ENCODE measurements at places on chromosomes 11 and 22.

GRCh38 chr11:117855912-117856651, 20.4 kb downstream of the FXYD6 start:
- DNase-seq = no peak

- no peak for DNase-seq
Observed at GRCh38 chr11:111421251-111421650, 42.2 kb upstream of the POU2AF1 start.

GRCh38 chr11:61390161-61390560, 2.2 kb upstream of the TMEM216 start:
- no peak for DNase-seq

GRCh38 chr11:3635641-3636375, 6.0 kb downstream of the ART5 start:
- DNase-seq = no peak

DNA sequence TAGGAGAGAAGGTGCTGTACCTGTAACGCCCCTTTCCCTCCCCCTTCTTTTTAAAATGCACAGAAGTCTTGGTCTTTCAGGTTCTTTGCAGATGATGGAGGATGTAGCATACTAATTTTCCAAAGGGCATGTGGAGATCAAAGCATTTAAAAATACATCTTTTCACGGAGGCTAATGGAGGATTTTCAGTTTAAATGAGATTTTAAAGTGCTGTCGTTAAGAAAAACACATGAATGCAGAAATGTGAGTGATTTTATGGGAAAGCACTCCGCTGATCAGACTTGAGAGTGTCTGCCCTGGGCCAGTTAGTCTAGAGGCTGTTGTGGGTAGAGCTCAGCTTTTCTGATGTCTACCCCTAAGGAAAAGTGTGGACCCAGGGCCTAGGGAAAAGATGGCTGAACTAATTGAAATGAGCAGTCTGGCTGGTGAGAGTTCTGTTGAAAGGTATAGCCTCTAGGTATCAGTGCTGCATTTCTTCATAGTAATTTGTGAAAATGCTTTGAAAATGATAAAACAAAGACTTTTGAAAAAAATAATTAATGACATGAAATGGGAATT, 2.5 kb downstream of the AMOTL1 start:
- no peak for DNase-seq

DNA sequence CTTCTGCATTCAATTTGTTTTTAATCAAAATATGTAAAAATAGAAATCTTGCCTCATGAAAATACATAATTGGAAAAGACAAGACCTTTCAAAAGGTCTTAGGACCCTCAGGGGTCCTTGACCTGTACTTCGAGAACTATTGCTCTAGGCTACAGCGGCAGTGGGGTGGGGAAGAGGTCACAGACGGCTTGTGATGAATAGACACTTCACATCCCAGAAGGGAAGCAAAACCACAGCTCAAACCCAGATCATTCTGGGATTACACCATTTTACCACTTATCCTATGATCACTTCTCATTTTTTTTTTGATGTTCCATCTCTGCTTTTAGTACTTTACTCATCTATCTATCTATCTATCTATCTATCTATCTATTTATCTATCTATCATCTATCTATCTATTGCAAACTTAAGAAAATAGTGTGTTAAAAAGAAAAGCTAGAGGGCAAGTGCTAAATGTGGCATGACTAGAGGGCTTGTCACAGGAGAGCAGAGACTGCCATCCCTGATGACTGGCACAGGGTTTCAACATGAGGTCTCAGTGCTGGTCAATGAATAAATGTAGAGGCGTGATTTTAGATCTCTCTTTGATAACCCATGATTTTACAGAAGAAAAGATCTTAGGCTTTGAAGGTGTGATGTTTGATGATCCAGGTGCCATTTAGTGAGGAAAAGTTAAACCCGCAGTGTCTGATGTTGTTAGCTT, 37.1 kb downstream of the RNF141 start:
- no peak for DNase-seq

DNA sequence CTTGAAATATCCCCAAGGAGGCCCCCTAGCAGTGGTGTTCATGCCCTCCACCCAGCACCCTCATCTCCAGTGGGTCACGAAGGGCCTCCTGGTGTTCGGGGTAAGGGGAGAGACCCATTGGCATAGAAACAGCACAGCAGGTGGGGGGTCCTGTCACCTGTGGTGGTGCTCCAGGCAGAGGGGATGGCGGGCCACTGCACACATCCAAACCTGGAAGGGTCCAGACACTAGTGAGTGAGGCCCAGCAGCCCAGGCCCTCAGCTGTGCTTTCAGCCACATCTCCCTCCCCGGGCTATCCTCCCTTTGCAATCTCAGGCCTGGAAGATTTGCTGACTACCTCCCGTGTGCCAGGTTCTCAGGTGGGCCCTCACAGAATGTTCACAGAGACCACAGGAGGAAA, 59.4 kb upstream of the LYVE1 start:
- no peak for DNase-seq

DNA sequence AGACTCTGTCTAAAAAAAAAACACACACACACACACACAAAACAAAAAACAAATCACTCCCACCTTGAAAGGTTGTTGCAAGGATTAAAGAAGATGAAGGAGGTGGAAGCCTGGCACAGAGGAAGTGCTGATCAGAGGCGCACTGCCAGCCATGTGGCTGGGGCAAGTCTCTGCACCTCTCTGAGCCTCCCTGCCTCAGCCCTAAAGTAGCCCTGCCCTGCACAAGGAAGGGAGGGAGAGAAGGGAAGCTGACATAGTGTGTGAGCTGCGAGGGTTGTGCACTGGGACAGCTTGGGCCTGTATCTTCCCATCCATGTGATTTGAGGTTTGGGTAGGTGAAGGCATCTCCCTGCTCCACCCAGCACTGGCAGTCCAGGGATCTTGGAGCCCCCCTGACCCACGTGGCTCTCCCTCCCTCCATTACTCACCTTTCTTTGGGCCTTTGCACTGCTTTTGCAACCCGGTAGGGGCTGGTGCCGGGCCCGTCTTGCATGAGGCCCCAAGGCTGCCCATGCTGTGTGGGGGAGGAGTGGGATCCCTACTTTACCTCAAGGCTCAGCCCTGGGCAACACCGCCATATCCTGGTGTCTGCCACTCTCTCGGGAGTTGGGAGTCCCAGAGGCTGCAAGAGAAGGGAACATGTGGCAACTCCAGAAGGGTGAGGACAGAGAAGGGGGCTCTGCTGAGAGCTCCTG, 30.5 kb downstream of the IFT27 start:
- no peak for DNase-seq

DNA sequence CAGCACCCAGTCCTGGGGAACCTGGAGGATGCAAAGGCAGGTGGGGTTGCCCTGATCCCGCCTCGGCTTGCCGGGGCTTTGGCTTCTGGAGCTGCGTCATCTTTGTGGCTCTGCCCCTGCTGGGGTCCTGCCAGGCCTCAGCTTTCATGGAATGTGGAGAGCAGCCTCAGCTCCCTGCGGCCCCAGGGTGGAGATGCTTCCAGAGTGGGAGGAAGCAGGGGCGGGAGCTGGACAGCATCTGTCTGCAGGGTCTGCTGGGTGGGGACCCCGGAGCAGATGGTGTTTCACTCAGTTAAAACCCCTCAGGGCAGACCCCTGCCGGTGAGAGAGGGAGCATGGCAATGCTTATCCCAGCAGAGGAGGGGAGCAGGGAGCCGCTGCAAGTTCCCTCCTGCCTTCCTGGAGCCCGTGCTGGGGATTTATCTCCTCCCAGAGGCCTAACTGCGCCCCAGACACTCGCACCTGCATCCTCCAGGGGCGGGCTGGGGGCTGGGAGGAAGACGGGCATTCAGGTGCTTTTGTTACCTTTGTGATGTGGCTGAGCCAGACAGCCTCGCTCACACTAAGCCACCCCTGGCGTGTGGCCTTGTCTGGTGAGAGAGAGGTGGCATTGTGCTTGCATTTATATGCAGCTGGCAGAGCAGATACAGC, 15.7 kb downstream of the GRIK4 start:
- no peak for DNase-seq

- no peak for DNase-seq
Observed at GRCh38 chr11:44828296-44828695, 101.5 kb downstream of the TSPAN18 start.

GRCh38 chr11:63917692-63918506, 935 bp upstream of the RCOR2 start:
- DNase-seq = no peak

DNA sequence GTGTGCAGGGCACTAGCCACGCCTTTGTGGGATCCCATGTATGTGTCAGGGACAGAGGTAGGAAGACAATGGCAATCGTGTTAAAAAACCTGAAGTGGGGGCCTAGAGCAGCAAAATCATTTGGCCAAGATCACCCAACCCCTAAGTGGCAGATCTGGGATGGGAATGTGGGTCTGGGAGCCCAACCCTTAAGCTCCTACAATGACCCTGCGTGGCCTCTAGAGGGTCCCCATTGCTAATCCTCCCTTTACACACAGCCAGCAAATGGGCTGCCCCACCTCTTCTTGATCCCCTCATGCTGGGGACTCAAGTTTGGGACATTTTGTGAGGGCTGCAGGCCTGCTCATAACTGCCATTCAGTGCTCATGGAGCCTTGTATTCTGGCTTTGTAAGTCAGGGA, 73.2 kb upstream of the SUSD2 start:
- no peak for DNase-seq

GRCh38 chr11:43582863-43583462, 97.6 kb upstream of the HSD17B12 start:
- no peak for DNase-seq

- no peak for DNase-seq
Observed at GRCh38 chr11:86346513-86346912, 28.2 kb upstream of the CCDC81 start.

DNA sequence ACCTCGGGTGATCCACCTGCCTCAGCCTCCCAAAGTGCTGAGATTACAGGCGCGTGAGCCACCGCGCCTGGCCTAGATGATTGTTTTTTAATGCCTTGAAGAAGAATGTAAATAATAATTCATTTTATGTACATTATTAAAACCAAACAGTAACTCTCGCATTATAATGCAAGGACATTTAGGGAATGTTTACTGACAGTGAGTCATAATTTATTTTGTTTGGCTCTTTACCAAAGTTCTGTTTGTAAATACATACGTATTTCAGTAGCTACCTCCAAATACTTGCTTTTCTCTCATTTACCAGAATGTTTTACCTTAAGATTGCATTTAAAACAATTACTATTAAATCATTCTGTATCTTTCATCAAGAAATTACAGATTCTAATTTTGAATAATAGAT, 3.0 kb downstream of the RAB39A start:
- no peak for DNase-seq

GRCh38 chr11:68840661-68841653, 759 bp downstream of the CPT1A start:
- no peak for DNase-seq

DNA sequence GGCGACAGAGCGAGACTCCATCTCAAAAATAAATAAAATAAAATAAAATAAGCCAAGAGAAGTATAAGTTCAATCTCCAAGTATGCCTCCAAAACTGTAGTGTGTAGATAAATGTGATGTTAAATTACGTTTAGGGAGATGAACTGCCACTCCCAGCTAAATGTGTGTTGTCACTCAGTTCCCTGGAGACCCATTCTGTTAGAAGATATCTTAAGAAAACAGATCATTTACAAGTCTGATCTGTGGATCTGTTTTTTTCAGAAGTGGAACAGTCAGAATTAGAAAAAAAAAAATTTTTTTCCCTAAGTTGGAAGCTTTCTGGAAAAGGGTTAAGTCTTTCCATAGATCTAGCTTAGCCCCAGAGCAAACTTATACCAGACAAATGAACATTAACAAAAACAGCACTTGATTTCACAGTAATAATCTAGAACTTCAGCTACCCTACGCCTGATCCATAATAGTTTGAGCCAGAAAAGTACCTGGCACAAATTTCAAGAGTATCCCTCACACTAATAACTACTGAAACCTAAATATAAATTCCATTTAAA, 18.2 kb downstream of the CELF1 start:
- no peak for DNase-seq

DNA sequence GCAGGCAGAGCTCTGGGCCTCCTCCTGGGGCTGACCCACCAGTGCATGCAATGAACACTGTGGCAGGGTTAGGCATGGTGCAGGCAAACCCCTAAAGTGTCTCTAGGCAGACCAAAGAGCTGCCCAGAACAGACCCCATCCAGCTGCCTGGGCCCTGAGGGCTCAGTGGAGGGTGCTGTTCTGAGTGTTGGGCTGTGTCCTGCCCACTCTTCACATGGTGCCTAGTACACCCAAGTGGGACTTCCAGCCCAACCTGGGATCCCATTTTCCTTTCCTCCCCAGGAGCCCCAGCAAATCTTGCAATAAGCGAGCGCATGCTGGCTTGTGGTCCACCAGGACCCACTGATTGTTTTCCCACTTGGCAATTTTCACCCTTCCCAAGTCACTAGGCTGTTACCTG, 26.4 kb downstream of the ARVCF start:
- no peak for DNase-seq

DNA sequence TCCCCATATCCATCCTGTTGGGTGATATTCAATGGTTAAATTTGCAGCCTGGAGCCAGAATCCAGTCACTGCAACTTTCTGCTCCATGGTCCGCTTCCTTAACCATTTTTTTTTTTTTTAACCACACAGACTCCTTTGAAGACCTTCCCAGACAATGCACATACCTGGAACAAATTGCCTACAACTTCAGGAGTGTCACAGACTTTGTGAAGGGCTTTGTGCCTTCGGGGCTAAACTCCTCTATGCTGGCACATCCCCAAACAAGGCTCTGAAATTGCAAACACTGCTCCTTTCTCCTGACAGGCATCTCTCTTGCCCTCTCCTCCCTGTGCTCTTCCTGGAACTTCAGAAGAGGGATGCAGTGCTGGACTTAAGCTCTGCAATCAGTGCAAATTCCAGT, 40.6 kb downstream of the TENM4 start:
- no peak for DNase-seq

DNA sequence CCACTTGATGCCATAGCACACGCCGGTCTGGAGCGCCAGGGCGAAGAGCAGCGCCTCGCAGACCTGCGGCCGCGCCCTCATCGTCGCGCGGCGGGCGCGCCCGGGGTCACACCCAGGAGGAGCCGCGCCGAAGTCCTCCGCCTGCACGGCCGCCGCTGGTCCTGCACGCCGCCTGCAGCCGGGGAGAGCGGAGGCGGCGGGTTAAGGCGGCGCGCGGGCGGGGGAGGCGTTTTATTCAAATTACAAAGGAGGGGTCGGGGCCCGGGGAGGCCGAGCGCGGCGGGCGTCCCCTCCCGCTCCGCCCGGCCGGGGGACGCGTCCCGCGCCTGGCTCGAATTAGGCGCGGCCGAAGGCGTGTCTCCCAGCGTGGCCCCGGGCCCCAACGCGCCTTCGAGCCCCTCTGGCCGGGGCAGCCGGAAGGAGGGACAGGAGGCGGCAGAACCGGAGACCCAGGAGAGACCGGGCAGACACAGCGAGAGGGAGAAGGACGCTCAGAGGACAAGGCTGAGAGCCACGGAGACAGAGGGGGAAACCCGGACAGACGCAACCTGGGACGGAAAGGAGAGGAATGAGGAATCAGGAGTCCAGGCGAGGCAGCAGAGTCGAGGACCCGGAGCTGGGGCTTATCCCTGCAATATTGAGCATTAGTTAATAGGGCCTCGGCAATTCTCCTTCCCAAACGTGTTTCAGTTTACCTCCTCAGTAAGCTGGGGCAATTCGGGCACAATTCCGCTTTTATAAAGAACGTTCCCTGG, at the start of gene WNT11:
TSS of gene WNT11 (minus strand) at position 176 of the 755 bp plus-strand sequence. CDS start at position 81, 95 bp downstream.
- no peak for DNase-seq

- DNase-seq = no peak
Observed at GRCh38 chr11:66887526-66887925, 30.7 kb downstream of the LRFN4 start.

GRCh38 chr11:6612213-6613041, at the start of gene TAF10:
TAF10 (minus strand) TSS chr11:6612216; CDS start chr11:6612189, 27 bp downstream.
- DNase-seq = peak; percentile 91

GRCh38 chr11:134724106-134724778, 312.2 kb upstream of the B3GAT1 start:
- no peak for DNase-seq
